ENCODE measurements at places on chromosomes 11 and 22.

DNA sequence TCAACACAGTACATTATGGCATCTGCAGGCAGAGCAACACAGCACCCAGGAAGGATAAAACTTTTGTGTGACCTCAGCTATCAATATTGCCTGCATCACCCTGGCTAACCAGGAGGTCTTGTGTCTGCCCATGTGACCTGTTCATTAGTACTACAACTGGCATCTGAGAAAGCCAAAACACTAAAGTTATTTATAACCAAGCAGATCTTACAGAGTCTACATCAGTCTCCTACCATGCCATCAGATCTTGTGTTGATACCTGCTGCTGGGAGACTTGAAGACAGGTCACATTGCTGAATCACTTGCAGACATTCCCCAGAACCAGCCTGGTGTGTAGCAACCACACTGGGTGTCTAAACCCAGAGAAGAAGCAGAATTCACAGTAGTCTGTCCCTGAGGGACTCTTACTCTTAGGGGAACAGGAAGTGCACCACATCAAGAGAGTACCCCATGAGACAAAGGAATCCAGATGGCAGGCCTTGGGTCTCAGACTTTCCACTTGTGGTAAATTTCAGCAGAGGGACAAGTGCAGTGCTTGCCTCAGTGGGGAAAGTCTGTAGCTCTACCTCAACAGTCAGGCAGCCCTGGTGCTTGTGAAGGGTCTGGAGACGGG, 7.0 kb downstream of the OR9G1 start:
- no peak for DNase-seq

DNA sequence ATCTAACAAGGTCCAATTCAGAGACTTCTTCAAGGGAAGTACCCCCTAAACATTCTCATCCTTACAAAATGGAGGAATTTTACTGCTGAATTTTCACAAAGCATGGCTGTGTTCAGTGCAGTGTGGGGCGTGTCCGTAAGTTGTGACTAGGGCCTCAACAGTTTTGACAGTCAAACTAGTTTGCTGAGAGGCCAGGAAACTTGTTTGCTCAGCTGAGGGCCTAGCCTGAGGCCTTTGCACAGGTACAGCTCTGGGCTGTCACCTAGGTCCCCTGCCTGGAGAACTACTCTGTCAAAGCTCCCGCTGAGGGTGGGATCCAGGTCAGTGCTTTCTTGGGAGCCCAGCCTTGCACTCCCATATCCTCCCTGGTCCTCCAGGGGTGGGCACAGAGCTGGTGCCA, 27.9 kb downstream of the TCP11L1 start:
- no peak for DNase-seq

- DNase-seq, result peak; percentile 29
Measured at GRCh38 chr22:38927033-38927781, 30.2 kb upstream of the APOBEC3A start.

GRCh38 chr11:116707746-116708145, 65.0 kb downstream of the BUD13 start:
- DNase-seq, result no peak

GRCh38 chr11:88701816-88702215, 364.0 kb downstream of the GRM5 start:
- DNase-seq, result no peak

DNA sequence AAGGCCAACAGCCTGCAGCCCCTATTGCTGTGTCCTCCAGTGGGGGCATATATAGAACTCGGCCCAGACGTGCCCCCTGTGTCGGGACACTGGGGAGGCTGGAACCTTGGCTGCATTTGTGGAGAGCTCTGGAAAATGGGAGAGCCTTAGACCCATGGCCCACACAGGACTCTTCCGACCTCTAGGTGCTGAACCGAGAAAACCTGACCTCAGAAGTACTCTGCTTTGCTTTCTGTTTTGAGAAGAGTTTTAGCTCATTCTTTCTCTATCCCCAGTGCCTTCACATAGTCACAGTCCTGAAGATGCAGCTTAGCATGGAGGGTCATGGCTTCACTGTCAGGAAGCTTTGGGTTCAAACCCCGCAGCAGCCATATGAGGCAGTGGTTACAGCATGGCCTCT, 271.8 kb upstream of the B3GAT1 start:
- no peak for DNase-seq

DNA sequence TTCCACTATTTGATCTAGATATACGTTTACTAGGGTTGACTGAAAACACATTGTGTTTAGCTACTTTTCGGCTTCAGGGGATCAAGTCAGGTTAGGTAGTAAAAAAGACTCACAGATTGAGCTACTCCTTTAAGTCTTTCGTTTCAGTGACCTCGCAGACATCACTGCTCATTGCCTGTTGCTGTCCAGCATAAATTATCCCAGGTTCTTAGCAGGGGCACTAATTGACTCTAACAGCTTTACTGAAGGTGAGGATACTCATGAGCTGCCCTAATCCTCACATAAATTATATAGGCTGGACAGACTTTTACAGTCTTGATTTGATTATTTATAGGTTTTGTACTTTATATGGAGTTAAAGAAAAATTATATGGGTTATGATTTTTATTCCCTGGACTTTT, 3.7 kb downstream of the CARD18 start:
- DNase-seq, result no peak

DNA sequence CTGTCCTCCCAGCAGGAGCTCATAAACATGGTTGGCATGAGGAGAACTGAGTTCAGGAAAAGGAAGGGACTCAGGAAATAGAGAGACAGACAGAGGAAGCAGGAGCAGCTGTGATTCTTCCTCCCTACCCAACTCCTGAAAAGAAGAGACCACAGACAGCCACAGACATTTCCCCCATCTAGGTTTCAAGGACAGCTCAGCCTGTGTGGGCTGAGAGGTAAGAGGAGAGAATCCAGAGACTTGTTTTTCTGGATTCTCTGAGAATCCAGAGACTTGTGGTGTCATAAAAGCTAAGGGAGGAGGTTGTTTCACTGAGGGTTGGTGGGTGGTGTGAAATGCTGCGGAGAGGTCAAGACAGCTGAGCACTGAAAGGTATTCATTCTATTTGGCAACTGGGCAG, 19.0 kb upstream of the STK33 start:
- no peak for DNase-seq

- DNase-seq, result no peak
Measured at GRCh38 chr11:76636826-76637460, 33.6 kb downstream of the LRRC32 start.

DNA sequence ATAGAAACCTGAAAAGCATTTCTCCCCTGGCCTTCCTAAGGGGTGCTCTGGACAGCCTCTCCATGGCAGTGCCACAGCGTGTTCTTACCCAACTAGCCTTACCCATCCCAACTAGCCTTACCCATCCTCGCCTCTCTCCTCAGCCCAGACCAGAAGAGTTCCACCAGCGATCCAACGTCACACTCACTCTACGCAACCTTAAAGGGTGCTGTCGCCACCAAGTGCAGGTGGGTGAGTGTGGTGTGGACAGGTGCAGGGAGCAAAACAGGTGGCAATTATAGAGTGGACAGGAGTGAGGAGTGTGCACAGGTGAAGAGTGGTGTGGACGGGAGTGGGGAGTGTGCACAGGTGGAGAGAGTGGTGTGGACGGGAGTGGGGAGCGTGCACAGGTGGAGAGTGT, 17.8 kb downstream of the TMEM121B start:
- DNase-seq, result no peak

- DNase-seq, result no peak
Measured at GRCh38 chr11:73265853-73266645, 6.1 kb upstream of the P2RY6 start.

GRCh38 chr11:47152126-47152952, 24.3 kb downstream of the ARFGAP2 start:
- DNase-seq, result no peak

- DNase-seq, result no peak
Measured at GRCh38 chr11:44167046-44167445, 71.6 kb downstream of the EXT2 start.

DNA sequence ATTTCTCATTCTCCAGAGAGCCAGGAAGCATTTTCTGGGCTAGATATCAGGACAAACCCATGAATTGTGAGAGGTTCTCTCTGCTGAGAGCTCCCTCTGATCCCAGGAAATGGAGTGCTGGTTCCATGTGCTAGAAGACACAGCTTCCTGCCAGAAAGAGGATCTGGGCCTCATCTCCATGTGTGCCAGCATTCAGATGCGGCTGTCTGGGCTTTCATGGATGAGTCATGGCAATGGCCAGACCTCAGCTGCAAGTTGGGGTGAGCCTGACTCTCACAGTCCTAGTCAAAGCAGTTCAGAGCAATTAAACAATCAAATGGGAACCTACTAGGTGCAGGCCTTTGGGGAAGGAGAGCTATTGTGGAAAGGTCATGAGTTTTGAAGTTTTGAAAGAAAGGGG, 82.3 kb upstream of the EED start:
- no peak for DNase-seq

- DNase-seq, result no peak
Measured at GRCh38 chr11:70161043-70161625, 42.0 kb upstream of the FADD start.

DNA sequence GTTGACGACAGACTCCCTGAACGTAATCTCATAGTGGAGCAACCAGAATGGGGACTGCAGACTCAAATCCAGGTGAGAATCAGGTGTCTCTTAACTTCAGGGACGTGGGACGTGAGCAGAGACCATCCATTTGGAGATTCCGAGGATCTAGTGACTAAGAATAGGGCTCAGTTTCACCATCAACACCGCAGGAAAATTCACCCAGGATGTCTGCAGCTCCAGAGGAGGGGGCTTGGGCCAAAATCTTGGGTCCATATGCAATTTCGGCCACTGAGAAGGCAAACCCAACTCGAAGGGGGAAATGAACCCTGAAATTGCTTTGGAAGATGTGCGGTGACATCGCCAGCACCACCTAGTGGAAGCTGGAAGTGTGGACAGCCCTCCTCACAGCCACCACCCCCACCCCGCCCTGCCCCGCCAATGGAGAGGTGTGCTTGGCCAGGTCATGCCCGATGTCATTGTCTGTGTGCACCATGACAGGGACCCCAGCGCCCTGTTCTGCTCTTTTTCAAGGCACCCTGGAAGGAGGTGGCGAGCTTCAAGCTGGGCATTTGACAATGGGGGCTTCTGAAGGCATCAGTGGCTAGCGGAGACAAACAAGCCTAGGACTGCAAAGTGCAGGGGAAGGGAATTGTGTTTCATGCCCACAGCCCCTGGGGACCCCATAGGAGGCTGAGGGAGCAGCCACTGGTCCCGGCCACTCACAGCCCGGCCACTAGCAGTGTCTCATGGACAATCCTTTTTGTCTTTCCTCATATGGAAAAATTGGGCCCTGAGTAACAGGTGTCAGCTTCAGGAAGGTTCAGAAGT, 24.8 kb downstream of the APOL1 start:
- peak; percentile 74 for DNase-seq

GRCh38 chr11:41921746-41922390, 462.4 kb upstream of the LRRC4C start:
- no peak for DNase-seq

DNA sequence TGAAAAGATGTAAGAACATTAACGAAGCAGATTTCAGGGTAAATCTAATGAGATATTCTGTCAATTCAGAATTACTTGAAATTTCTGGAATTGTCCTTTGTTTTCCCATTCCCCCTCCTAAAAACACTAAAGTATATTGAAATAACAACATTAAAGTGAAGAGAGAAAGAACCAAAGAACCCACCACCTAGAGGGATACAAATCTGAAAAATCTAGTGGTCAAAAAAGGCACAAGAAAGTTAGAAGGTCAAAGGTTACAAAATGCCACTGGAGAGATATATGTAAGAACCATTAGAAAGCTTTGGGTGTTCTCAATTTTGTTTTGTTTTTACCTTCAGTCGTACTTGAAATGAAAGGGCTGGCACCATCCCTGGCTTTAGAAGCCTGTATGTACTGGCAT, 57.9 kb downstream of the DENND5A start:
- DNase-seq, result no peak

Data from T-helper 1 cell (primary cell).